IMR-90 (cell line): ENCODE measurements at places on chromosomes 5 and 9.

DNA sequence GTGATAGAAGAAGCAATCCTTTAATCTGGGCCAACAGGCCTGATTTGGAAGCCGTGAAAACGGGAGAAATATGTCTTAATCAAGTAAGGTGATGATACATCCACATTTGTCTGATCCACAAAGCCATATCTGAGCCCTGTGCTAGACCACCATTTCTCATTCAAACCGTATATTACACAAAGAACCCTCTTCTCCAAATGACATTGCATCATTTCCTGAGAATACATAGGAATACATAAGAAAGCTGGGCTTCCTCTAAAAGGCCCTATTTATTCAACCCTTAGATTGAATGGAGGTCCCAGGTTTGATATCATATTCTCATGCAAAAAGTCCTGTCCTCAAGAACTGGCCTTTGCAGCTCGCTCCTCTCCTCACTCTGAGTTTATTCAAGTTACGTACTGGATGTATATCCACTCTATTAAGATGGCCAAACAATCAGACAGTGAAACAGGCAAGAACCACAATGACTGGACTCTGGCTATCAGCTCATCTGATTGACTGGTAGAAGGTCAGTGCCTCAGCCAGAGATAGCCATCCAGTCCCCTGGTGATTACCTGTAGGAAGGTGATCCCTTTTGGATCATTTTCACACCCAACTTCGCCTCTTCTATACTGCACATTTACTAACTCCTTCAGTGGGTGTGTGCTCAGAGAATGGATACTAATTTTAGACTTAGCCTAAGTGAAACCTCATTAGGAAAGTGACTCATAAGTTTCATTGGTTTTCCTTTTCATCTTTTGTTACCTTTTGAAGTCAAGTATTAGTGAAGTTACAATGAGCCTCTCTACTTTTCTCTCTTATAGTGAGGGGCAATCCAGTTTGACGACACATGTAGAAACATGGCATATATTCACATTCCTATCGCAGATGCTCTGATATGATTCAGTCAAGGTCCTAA, 167.6 kb upstream of the WWC1 start:
- H3K4me3 ChIP-seq = no peak overlapping the region
- no peaks in the 10 kb centered on the region for H3K27me3 ChIP-seq
- no peak for DNase-seq

DNA sequence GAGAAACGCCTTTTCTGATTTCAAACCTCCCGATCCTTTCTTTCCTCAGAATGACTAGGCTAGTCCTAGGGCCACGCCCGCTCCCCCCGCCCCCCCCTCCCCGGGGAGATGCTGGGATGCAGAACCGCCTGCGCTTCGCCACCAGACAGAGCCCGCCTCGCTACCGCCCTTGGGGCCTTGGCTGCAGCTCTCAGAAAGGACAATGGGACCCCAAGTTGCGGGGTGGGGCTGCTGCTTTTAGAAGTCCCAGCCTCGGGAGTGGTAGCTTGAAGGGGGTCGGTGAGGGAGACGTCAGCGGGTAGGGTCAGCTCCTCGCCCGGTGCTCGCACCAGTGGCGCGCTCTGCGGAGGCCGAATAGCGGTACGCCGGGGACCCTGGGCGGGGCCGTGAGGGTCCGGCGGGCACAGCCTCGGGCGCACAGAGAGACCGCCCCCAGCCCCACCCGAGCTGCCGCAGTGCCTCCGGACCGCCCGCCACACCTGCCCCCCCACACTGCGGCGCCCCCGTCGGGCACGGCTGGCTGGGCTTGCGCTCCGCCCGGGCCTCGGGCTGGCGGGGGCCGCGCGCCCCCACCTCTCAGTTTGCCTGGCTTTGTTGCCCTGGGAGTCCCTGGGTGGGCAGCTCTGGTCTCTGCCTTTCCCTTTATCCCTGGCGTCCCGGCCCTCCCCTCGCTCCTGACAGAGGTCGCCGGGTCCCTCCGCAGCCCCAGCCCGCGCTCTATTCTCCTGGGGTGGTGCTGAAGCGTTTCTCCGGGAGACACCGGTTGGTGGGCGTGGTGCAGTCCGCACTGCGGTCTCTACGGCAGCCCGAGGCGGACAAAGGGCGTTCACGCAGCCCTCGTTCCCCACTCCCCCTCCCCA, 1.2 kb downstream of the MAP1B start:
- peaks cover 12% of the 10 kb centered on the region for H3K4me1 ChIP-seq
- H3K27me3 ChIP-seq = no peaks in the 10 kb centered on the region
- H3K36me3 ChIP-seq = peaks cover 2% of the 10 kb centered on the region; the same call in 1 of the 2 replicates
- peak; percentile 67 for DNase-seq

- no peak for DNase-seq
- no peaks in the 10 kb centered on the region for H3K4me1 ChIP-seq
- no peaks in the 10 kb centered on the region for H3K36me3 ChIP-seq
- no peak overlapping the region for H3K27ac ChIP-seq
- H3K4me3 ChIP-seq = no peak overlapping the region
Measured at GRCh38 chr9:93595861-93596365, 19.5 kb downstream of the PHF2 start.

- no peak for DNase-seq
- H3K27me3 ChIP-seq = peaks cover 4% of the 10 kb centered on the region; the same call in 1 of the 2 replicates
- no peaks in the 10 kb centered on the region for H3K36me3 ChIP-seq
- H3K4me3 ChIP-seq = no peak overlapping the region
Measured at GRCh38 chr9:89920951-89921350, 316.1 kb downstream of the GADD45G start.

- no peaks in the 10 kb centered on the region for H3K4me1 ChIP-seq
- H3K27ac ChIP-seq = no peak overlapping the region
- no peaks in the 10 kb centered on the region for H3K27me3 ChIP-seq
- no peak for DNase-seq
- H3K4me3 ChIP-seq = no peak overlapping the region
Measured at GRCh38 chr5:2532809-2533208, 218.7 kb downstream of the IRX2 start.

DNA sequence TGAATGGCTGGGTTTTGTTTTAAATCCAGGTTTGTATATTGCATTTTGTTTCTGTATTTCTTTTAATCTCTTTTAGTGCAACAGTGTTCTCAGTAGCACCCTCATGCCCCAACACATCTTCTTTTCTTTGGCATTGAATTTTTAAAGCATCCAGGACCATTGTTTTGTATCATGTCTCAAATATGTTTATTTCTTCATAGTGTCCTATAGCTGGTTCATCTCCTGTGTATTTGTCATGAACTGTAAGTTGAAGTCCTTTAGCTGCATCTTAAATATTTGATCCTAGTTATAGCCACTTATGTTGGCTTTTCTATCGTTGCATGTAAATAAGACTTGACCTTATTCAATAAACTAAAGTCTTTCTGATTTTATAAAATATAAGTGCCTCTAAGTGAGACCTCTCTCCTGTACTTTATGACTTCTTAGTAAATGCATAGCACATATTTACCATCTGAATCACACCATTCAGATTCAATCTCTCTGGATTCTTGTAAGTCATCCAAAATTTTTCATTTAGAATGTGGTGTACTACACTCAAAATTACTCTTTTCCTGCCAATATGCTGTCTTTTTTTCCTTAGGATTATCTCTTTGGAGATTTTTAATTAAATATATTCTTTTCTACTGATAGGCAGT, 21.0 kb upstream of the ERCC6L2 start:
- peaks cover 14% of the 10 kb centered on the region for H3K4me1 ChIP-seq
- H3K27ac ChIP-seq = peak overlapping the region; percentile 29; the same call in 1 of the 2 replicates
- no peaks in the 10 kb centered on the region for H3K27me3 ChIP-seq
- H3K4me3 ChIP-seq = no peak overlapping the region
- DNase-seq = peak; percentile 82
- no peaks in the 10 kb centered on the region for H3K36me3 ChIP-seq

- H3K4me3 ChIP-seq = no peak overlapping the region
- H3K4me1 ChIP-seq = no peaks in the 10 kb centered on the region
- no peaks in the 10 kb centered on the region; the same call in 1 of the 2 replicates for H3K27me3 ChIP-seq
- DNase-seq = no peak
- no peak overlapping the region for H3K27ac ChIP-seq
Measured at GRCh38 chr9:135440620-135441019, 39.0 kb upstream of the PPP1R26 start.

DNA sequence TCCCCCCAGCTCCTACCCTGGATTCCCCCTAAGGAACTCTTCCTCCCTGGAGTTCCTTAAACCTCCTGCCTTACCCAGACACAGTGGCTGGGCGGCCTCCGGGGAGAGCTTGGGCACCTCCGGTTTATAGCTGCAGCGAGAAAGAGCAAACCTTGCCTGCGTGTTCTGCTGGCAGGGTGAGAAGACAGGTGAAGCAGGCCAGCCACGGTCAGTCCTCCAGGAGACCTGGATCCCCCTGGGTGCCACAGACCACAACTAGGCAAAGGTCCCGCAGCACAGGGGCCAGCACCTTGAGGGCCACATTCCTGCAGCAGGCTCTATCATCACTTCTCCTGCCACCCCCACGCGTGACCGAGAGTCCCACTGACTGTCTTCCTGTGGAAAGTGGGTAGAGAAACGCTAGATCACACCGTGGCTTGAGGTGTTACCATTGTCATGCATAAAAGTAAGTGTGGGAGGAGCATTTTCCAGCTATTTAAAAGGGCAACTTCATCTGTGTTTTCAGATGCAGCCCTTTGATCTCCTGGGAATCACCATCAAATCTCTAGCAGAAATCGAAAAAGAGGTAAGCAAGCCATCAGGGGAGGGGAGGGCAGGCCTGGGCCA, 130.2 kb upstream of the LMX1B start:
- no peak for DNase-seq
- no peak overlapping the region for H3K4me3 ChIP-seq
- no peaks in the 10 kb centered on the region for H3K27me3 ChIP-seq

DNA sequence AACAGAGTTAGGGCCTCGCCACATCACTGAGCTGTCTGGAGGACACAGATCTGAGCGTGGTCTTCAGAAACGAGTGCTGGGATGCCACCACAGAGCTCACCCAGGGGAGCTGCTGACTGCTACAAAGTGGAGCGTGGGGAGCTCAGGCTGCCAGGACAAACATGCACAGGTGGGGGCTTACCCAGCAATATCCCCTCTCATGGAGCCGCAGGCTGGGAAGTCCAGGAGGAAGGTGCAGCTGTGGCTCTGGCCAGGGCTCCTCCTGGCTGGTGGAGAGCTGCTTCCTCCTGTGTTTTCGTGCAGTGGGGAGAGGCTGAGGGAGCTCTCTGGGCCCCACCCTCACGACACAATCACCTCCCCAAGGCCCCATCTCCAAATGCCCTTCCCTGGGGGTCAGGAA, 368.6 kb upstream of the IRX4 start:
- no peaks in the 10 kb centered on the region for H3K36me3 ChIP-seq
- no peak for DNase-seq
- H3K27ac ChIP-seq = no peak overlapping the region
- no peak overlapping the region for H3K4me3 ChIP-seq
- H3K4me1 ChIP-seq = no peaks in the 10 kb centered on the region

GRCh38 chr5:53260446-53260845, 150.9 kb upstream of the MOCS2 start:
- no peak overlapping the region for H3K27ac ChIP-seq
- peaks cover 4% of the 10 kb centered on the region; the same call in 1 of the 2 replicates for H3K4me1 ChIP-seq
- H3K4me3 ChIP-seq = no peak overlapping the region
- H3K27me3 ChIP-seq = no peaks in the 10 kb centered on the region
- H3K36me3 ChIP-seq = no peaks in the 10 kb centered on the region

DNA sequence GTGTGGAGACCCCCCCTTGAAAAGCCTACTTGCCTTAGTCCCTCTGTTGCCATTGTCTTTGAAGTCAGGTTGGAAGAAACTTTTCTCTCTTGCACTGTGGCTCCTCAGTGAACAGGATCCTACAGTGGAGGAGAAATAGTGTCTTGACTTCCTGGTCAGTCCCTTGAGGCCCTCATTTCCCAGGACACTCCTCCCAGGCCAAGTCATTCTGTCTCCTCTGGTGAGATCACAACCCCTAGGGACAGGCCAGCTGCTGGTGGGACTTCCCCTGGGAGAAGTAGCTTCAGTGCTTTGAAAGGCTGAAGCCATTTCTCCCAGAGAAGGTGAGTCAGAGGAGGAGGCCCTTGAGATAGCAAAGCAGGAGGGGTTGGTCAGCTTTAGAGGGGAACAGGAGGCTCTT, 10.1 kb upstream of the GRIA1 start:
- peak; percentile 52 for DNase-seq
- H3K27me3 ChIP-seq = no peaks in the 10 kb centered on the region
- no peak overlapping the region for H3K4me3 ChIP-seq
- H3K4me1 ChIP-seq = no peaks in the 10 kb centered on the region
- H3K27ac ChIP-seq = no peak overlapping the region

DNA sequence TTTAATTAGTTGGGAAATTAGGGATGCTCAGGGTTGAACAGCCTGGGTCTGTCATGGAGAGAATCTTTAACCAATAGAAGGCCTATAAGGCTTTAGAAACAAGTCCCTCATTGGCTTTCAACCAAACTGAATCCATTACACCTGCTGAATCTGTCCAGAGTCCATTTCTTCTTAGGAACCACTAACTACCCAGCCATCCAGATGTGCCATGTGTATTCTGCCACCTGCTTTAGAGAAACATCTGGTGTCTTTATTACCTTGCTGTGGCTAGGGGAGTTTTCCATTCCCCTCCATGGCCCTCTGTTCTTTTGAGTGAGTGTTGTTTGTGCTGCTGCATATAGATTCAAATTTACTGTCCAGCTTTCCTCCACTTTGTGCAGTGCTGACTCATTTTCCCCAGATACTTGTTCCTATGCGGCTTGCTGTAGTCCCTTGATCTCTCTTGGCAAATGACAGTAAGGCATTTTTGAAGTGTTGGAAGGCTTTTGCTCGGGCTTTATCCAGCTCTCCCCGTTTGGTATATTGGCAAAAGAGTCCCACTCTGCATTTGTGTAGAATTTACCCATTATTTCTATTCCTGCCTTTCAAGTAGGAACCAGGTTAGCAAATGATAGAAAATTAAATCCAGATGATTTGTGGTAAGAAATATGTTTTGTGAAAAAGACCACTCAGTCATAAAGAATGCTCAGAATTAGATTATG, 54.6 kb downstream of the NLN start:
- peaks cover 16% of the 10 kb centered on the region for H3K4me1 ChIP-seq
- H3K36me3 ChIP-seq = peaks cover 5% of the 10 kb centered on the region
- DNase-seq = peak; percentile 70
- no peaks in the 10 kb centered on the region for H3K27me3 ChIP-seq
- H3K4me3 ChIP-seq = no peak overlapping the region

- H3K4me1 ChIP-seq = 0 out of 2 replicates have a peak, but pooled peaks cover 2% of the 10 kb centered on the region
- no peak for DNase-seq
- peak overlapping the region; percentile 68; the same call in 1 of the 2 replicates for H3K27ac ChIP-seq
- peaks cover 5% of the 10 kb centered on the region; the same call in 1 of the 2 replicates for H3K36me3 ChIP-seq
- no peak overlapping the region; the same call in 1 of the 2 replicates for H3K4me3 ChIP-seq
Measured at GRCh38 chr9:12778389-12778788, 3.6 kb downstream of the LURAP1L start.

DNA sequence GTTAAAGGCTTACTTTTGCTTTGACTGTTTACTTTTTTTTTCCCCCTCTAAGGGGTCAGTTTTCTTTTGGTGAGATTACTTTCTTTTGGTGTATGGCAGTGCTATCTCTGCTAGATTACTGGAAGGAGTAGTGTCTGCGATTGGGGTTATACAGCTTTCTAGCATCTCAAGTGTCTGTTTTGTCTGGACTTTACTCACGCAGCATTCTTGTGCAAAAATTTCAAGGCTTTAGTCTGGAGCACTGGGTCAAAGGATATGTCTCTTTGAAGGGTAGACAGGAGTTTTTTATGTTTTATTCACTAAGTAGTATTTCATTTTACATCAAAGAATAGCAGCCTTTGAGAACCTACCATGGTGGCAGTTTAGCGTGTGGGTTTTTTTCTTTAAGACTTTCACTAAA, 52.6 kb downstream of the NDUFS4 start:
- peaks cover 2% of the 10 kb centered on the region; the same call in 1 of the 2 replicates for H3K4me1 ChIP-seq
- no peak overlapping the region for H3K4me3 ChIP-seq
- H3K27me3 ChIP-seq = no peaks in the 10 kb centered on the region
- no peak overlapping the region for H3K27ac ChIP-seq
